ENCODE measurements at places on chromosomes 16 and 17.

- no peak for DNase-seq
Measured at GRCh38 chr17:8618825-8619224, 11.7 kb downstream of the MYH10 start.

- no peak for DNase-seq
Measured at GRCh38 chr16:65888201-65888600, 478.3 kb upstream of the CDH5 start.

DNA sequence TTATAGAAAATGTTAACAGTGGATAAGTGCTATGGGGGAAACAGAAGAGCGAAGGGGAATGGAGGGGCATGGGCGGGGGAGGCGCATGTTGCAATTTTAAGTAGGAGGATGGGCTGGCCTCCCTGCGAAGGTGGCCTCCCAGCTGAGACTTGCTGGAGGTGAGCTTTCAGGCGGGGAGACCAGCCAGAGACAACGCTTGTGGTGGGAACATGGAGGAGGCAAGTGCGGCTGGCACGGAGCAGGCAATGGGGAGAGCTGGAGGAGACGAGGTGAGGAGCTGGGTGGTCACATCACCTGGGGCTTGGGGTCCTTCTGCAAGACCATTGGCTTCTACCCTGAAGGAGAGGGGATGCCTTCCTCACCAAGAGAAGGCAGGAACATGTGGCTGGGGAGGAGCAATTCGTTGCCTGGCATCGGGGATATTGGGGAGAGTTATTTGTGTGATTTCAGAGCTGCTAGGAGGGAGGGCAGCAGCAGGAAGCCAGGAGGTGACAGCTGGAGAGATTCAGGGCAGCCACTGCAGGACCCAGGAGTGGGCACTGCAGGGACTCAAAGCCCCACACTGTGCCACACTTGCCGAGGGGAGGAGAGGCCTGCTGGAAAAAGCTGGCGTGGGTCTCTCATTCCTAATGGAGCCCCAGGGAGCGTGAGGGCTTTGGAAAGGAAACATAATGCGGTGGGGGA lies 34.4 kb downstream of the PMFBP1 start:
- DNase-seq: no peak

DNA sequence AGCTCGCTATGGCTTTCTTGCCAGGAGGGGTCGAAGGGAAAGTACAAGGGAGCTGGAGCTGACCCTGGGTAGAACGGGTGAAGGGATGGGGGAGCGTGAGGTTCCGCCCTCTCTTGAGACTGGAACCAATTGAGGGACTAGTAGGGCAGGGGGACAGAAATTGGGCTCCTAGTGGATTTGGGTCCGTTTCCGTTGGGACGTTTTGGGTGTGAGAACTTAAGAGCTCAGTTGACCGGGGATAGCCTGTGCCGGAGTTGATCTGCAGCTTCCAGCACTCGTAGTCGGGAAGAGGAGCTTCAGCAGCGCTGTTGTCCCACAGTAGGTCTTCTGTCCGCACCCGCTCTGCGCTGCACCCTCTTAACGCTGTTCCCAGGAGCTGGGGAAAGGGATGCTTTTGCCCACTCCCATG lies 481 bp downstream of the CNTROB start:
- no peak for DNase-seq

- no peak for DNase-seq
Measured at GRCh38 chr17:42240201-42240600, 36.0 kb downstream of the STAT5B start.

GRCh38 chr16:53282975-53283946 lies 151.0 kb upstream of the RBL2 start:
- peak; percentile 28 for DNase-seq

DNA sequence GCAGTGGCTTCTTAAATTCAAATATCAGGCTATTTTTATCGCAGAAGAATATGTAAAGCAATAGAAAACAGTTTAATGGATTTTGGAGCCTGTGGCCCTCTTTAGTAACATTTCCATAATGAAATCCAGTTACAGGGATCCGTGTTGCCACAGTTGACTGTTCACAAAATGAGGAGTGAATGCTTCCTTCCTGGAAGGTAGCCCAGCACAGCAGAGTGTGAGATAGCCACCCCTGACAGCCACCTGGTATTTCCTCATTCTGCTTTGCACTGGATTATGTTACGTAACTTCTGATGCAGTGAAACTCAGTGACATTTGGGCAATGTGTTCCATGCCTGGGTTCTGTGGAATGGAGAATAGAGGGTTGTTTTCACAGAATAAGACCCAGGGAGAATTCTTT lies 517.2 kb downstream of the RBFOX1 start:
- DNase-seq: no peak

- peak; percentile 32 for DNase-seq
Measured at GRCh38 chr17:55825213-55825612, 74.4 kb downstream of the PCTP start.

Measured in NCI-H774 (cell line).